Osteocyte (in vitro differentiated cells): ENCODE measurements at places on chromosomes 11 and 22.

DNA sequence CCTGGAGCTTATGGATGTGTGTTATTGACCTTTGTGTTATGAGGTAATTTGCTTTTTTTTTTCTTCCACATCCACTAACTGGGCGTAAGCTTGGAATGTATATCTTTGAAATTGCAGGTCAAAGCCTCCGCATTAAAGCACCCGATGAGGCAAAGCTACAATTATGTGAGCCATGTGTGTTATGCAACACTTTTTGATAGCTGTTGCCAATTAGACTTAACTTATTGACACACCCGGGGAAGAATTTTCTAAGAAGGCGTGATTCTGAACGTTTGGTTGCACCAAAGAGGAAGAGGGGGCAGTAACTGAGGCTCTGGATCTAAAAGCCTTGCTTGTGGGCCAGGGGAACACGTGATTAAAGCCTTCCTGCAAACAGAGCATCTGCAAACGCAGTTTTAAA is 610 bp upstream of the TEX12 start:
- no peak for DNase-seq

- DNase-seq = no peak
Observed at GRCh38 chr11:94786264-94787126, 18.3 kb downstream of the AMOTL1 start.

DNA sequence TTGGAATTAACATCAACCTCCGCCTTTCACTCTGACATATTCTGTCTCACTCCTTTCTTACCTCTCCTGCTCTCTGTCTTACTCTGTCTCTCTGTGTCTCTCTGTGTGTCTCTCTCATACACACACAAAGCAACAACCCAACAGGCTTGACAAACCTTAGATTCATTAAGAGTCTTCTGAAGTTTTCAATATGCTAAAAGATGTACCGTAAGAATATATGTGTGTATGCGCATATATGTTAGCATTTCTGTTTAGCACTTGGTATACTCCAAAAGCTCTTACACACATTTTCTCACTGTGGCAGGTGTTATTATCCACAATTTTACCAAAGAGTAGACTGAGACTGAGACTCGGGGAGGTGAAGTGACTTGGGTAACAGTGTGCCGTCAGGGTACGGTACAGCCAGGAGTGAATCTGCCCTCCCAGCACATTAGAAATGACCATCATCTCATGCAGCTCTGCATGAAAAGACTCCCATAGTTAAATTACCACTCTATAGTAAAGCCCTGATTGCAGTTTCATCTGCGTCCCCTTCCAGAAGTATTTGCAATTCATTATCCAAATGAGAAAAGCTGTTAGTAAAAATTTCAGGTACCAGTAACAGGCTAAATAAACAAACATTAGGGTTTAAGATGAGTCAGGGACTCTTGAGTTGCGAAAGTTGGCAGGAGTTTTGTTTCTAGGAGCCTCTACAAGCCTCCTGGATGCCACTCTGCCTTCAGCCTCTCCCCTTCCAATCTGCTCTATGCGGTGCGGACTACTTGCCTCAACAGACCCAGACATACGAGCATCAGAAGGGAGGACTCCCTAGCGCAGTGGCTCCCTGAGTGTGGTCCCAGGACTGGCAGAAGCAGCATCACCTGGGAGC is 195.2 kb upstream of the TMEM45B start:
- DNase-seq = no peak

DNA sequence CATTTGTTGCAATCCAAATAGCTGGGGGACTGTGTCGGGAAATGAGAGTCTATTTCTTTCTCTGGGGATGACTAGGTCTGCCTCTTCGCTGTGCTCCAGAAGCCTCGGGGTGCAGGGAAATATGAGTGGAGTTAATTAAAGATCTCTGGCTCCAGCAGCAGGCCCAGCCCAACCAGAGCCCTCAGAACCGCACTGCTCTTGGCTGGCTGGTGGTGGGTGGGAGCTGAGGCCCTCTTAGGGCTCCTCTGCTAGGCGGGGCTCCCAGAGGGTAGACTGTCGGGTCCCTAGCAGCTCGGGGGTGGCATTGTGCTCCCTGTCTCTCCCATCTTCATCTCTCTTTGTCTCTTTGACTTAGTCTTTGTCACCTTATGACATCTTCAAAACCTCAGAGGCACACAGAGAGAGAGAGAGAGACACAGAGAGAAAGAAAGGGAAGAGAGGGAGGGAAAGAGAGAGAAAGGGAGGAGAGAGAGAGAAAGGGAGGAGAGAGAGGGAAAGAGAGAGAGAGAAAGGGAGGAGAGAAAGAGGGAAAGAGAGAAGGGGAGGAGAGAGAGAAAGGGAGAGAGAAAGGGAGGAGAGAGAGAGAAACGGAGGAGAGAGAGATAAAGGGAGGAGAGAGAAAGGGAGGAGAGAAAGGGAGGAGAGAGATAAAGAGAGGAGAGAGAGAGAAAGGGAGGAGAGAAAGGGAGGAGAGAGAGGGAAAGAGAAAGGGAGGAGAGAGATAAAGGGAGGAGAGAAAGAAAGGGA is 20.2 kb downstream of the MPPED1 start:
- DNase-seq = no peak

GRCh38 chr11:63023841-63024648 is 8.4 kb upstream of the SLC22A8 start:
- DNase-seq = peak; percentile 95

DNA sequence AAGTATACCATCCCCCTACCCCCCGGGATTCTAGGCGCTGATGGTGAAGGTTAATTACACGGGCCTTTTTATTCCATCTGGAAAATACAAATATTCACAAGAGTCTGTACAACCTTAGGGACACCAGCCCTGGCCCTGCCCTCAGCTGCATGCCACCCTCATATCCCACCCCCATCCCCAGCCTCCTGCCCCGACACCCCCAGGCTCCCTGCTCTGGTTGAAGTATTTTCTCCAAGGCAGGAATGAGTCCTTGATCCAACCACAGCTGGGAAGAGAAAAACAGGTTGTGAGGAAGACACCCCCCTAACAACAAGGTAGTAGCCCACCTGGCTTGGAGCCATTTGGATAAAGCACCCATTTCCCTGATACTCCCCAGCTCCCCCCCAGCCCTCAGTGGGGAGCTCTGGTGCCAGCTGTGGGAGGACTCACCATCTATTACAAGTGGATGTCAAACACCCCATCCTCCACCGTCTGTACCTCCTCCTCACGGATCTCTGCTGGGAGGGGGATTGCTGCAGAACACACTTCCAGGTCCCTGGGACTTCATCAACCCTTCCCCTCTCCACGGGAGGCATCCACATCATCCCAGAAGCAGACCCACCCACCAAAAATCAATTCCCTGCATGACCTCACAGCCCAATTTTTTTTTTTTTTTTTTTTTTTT is 4.0 kb upstream of the NRXN2 start:
- DNase-seq = no peak

DNA sequence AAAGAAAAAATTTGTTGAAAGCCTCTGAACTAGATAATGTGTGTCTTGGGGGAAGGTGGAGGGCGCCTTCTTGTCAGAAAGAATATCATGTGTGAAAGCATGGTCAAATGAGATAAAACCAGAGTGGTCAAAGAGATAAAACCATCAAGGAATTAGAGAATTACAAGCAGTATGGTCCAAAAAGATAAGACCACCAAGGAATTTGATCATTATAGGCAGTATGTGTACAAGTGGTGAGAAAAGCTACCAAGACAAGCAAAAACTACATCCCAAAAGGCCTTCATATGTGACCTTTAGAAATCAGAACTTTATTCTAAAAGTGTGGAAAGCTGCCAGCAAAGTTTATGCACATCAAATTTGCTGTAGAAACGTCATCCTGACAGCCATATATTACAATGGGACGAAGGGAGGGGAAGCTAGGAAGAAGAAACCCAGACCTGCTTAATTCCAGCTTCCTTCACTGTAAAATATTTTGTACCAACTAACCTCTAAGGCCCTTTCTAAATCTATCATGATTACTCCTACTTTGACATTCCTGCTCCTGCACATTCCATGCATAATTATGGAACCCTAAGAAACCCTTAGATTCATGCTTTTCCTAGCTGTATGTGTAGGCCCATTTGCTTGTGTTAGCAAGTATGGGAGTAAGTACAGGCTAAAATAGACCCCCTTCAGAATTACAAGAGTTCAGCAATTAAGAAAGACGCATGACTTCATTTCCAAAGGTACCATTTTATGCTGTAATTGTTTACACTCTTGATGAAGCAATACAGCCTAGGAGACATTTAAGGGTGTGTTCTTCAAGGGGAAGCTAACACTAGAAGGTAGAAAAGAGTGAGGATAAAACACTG is 51.6 kb downstream of the LGR4 start:
- DNase-seq = no peak

DNA sequence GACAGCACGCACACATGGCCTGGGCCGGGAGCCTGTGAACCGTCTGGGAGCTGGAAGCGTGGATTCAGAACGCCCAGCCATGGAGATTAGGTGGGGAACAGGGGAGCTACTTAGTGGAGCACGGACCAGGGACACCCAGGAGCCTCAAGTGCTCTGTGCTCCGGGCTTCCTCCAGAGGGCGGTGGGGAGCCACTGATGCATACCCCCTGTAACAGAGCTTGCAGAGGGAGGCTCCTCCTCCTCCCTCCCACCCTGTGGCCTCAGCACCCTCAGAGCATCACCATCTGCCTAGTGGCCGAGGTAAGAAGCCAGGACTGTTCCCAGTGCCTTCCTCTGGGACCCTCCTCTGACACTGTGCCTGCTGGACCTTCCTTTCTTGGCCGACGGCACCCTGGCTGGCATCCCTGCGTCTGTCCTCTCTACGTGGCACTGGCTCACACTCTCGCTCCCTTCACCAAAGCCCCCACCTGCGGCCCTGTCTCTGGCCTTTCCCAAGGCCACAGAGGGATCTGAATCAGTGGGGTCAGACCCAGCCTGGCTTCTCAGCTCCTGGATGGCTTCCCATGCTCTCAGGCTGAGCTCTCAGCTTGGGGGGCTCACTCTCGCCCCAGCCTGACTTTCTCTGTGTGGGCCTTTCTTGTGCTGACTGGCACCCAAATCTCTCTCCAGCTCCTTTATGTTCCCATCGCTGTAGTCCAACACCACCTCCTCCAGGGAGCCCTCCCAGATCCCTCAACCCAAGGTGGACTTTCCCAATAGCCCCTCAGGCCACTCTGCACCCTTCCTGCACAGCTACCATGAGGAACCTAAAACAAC is 780.9 kb downstream of the BRD1 start:
- DNase-seq = no peak

GRCh38 chr11:82007521-82007920 is 726.1 kb downstream of the FAM181B start:
- DNase-seq = no peak

DNA sequence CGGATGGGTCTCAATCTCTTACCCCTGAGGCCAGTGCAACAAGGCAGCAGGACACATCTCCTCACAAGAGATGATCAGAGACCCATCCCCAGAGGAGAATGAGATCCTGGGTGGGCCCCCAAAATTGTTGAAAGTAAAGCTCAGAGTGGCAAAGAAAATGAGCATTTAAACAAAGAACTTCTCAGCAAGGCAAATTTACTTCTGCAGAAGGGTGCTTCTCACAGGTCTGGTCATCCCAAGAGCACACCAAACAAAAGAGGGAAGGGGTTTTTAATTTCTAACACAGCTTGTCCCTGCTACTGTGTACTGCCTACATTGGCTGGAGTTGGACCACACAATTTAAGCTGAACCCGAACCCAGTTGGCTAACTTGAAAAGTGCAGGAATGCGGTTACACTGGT is 1628.6 kb upstream of the RAG2 start:
- no peak for DNase-seq

- no peak for DNase-seq
Observed at GRCh38 chr11:71544525-71545214, 3.5 kb upstream of the KRTAP5-9 start.

- DNase-seq = no peak
Observed at GRCh38 chr22:18035751-18036150, 11.4 kb upstream of the MICAL3 start.

- DNase-seq = no peak
Observed at GRCh38 chr11:118111019-118111743, 24.4 kb upstream of the SMIM35 start.

DNA sequence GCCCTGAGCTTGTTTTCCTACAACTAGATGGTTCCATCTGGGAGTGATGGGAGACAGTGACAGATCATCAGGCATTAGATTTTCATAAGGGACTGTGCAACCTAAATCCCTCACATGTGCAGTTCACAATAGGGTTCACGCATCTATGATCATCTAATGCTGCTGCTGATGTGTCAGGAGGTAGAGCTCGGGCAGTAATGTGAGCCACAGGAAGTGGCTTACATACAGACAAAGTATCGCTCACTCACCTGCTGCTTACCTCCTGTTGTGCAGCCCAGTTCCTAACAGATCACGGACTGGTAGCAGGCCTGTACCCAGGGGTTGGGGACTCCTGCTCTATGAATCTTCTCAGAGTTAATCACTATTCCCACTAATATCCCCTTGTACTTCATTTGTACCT is 12.4 kb downstream of the AAMDC start:
- DNase-seq = no peak

DNA sequence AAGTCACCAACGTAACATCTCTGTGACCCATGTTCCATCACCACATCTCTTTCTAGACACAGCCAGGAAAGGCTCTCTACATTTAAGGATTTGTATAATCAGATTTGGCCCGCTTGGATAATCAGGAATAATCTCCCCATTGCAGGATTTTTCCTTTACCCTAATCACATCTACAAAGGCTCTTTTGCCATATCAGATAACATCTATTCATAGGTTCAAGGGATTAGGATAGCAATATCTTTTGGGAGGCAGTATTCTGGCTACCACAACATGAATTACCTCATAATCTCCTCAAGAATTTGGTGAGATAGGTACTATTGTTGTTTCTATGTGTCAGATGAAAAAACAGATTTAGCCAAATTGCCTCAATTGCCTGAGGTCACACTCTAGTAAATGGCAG is 142.8 kb upstream of the UBASH3B start:
- no peak for DNase-seq

- peak; percentile 91 for DNase-seq
Observed at GRCh38 chr11:783581-784015, 6.3 kb downstream of the CEND1 start.

DNA sequence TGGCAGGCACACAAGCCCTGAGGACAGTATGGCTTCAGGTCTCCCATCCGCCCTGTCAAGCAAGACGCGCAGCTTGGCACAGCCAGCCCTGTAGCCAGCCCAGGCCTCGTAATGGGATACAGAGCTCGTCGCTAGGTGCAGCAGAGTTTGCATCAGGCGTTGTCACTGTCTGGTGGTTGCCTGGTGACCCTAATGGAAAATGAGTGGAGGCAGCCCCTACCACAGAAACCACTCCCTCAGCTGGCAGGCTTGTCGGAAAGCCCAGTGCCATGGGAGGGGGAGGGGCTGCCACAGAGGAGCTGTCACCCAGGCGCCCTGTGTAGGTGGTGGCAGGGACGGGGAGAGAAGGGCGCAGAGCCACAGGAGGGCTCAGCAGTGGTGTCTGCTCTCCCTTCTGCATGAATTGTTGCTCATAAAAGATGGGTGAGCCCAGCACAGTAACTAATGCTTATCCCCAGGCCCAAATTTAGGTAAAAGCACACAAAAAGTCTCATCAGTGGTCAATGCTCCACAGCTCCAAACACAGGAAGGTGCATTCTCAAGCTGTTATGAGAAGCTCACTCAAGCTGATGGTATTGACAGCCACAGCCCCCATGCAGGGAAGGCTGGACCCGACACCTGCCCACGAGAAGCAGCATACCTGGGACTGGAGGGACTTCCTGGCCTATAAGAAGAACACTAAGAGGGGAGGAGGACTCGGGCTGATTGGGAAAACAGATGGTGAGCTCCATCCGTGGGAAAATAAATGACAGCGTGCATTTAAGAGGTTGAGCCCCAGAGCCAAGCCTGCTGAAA is 164.6 kb downstream of the ETS1 start:
- DNase-seq = no peak
